ENCODE measurements at places on chromosomes 2 and 18.

GRCh38 chr2:73250872-73251846 is 17.1 kb downstream of the CCT7 start:
- no peak for DNase-seq

- no peak for DNase-seq
Measured at GRCh38 chr2:152098496-152099366, at the start of gene CACNB4. Gene CACNB4 (minus strand): TSS chr2:152099044.

- no peak for DNase-seq
Measured at GRCh38 chr2:151669585-151670081, 64.6 kb downstream of the NEB start.

DNA sequence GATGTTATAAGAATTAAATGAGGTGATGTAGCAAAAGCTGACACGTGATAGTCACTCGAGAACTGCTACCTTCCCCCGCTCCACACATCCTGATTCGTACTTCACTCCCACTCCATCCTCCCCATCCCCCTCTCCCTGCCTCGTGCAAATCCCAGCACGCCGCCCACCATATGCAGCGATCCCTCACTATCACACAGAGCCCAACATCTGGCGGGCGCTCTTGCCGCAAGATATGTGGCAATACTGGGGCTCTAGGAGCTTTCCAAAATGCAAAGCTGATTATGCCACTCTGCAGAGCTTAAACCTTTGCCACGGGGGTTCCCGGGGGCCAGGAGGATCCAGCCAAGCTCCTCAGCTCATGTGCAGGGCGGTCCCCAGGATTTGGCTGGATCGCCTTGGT is 37.4 kb downstream of the DNMT3A start:
- DNase-seq = no peak

- DNase-seq = no peak
Measured at GRCh38 chr2:240611601-240612210, 13.6 kb upstream of the GPR35 start.

All from T-helper 9 cell (primary cell).